ENCODE measurements at places on chromosomes 12 and 14.

GRCh38 chr12:84313323-84313675 is 599.3 kb downstream of the SLC6A15 start:
- DNase-seq: no peak
- H3K36me3 ChIP-seq: no peaks in the 10 kb centered on the region
- H3K4me3 ChIP-seq: no peak overlapping the region
- H3K27ac ChIP-seq: no peak overlapping the region

- H3K4me1 ChIP-seq: no peaks in the 10 kb centered on the region
- no peak overlapping the region for H3K4me3 ChIP-seq
- no peaks in the 10 kb centered on the region for H3K27me3 ChIP-seq
- peaks cover 14% of the 10 kb centered on the region for H3K36me3 ChIP-seq
These were observed 28.3 kb downstream of the NRDE2 start for GRCh38 chr14:90303473-90303872.

DNA sequence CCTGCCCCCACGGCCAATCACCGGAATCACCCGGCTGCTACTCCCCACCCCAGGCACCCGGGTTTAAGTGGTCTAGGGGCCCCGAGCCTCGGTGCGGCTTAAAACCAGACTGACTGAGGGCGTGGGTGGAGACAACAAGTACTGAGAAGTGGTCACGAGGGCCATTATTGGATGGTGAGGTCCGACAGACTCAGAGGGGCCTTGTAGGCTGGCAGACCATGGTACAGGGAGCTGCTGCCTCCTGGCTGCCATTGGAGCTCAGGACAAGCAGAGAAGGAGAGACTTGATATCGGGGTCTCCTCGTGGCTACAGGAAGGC is 54.1 kb downstream of the FBRSL1 start:
- no peak overlapping the region for H3K27ac ChIP-seq
- H3K4me1 ChIP-seq: peaks cover 53% of the 10 kb centered on the region
- H3K36me3 ChIP-seq: peaks cover 62% of the 10 kb centered on the region
- no peak overlapping the region for H3K4me3 ChIP-seq
- H3K27me3 ChIP-seq: no peaks in the 10 kb centered on the region
- DNase-seq: no peak

DNA sequence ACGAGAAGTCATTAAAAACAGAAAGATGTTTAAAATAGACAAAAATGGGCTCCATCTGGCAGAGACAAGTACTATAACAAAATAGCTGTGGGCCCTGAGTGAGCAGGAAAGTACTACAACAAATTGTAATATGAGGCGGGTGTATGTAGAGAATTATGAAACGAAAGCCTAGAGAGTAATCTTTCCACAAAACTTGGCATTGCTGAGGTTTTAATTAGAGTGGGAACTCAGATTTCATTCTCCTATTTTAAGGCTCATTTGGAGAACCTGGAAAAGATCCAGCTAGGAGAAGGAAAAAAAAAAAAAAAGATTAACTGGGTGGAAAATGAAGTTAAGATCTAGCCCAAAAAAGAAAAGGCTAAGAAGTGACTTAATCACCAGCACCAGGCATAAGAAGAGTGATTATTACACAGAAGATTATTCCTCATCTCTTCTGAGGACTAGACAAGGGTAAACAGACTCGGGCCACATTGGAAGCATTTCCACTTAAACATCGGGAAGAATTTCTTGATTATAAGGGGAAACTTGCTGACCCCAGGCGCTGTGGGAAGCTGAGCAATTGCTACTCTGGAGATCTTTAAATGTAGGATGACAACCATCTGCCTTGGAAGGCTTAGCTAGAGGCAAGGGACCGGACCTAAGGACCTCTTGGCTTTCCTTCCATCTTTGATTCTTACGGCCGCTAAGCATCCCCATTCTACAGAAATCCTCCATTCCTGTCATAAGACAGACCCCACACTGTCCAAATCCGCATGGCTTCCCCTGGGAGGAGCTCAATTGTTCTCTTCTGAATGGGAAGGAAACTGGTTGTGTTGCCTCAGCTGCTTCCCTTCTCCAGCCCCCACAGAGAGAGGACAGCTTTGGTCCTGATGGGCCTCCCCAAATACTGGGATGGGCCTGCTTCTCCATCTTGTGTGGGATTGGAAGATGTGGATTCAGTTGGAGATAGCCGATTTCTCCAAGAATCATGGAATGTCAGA is 40.6 kb downstream of the IGF1 start:
- H3K27me3 ChIP-seq: no peaks in the 10 kb centered on the region
- H3K4me3 ChIP-seq: no peak overlapping the region
- H3K27ac ChIP-seq: no peak overlapping the region
- no peaks in the 10 kb centered on the region for H3K36me3 ChIP-seq
- H3K4me1 ChIP-seq: no peaks in the 10 kb centered on the region
- peak; percentile 90 for DNase-seq

DNA sequence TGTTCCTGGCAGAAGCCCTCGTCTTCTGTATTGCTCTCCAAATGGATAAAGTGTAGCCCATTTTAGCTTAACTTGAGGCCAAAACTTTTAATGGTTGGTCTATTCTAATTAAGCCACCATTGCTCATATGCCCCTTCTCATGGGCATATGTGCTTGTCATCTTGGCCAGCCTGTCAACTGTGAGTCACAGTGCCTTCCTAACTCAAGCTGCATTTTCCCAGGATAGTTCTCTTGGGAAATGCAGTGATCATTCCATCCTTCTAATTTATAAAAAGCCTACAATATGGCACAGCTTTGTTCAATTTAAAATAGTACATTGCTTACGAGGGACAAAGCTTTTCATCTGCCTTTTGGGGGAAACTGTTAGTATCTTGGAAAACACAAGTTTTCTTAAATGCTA is 6.6 kb downstream of the PTHLH start:
- no peaks in the 10 kb centered on the region for H3K36me3 ChIP-seq
- peaks cover 61% of the 10 kb centered on the region for H3K27me3 ChIP-seq
- H3K4me1 ChIP-seq: peaks cover 17% of the 10 kb centered on the region
- H3K4me3 ChIP-seq: no peak overlapping the region
- DNase-seq: no peak

DNA sequence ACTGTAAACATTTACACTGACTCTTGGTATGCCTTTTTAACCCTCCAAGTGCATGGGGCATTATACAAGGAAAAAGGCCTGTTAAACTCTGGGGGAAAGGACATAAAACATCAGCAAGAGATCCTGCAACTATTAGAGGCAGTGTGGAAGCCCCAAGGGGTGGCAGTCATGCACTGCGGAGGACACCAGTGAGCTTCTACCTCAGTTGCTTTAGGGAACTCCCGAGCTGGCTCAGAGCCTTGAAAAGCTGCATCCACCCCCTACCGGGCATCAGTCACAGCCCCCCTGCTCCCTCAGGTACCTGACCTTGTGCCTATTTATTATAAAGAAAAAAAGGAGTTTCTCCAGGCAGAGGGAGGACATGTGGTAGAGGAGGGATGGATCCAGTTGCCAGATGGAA is 695.6 kb upstream of the LMO3 start:
- no peaks in the 10 kb centered on the region for H3K36me3 ChIP-seq
- H3K27me3 ChIP-seq: no peaks in the 10 kb centered on the region
- no peak for DNase-seq
- H3K27ac ChIP-seq: no peak overlapping the region

DNA sequence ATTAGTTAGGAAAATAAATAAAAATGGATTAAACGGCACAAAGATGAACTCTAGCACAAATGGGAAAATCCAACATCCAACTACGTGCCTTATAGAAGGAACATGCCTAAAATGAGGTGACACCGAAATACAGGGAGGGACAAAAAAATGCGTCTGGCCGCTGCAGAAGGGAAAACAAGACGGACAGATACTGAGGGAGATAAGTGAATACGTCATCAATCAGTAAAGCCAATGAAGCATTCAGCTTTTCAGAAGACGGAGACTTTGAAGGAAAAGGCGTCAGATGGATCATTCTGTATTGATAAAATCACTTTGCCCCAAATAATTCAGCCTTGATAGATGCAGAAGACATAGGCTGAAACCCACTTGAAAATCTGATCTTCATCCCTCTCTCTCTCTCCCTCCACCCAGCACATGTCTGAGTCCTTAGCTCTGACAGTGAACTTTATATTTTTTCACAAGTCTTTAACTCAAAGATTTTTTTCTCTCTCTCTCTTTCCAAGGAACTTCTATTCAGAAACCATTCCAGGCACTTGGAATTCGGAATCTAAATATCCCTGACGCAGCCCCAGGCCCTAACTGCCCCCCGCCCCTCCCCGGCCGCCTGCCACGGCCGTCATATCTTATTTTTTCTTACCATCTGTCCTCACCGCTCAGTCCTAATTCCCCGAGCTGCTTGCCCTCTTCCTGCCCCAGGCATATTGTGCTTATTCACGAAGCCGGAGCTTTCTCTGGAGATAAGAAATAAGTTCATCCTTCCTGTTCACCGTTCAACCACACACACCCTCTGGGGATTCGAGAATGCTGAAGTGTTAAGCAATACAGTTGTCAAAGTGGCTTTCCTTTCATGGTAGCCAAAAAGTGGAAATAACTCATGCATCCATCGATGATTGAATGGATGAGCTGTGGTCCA is 35.5 kb upstream of the RFLNA start:
- no peaks in the 10 kb centered on the region for H3K36me3 ChIP-seq
- H3K4me1 ChIP-seq: peaks cover 5% of the 10 kb centered on the region
- H3K27me3 ChIP-seq: no peaks in the 10 kb centered on the region
- H3K4me3 ChIP-seq: no peak overlapping the region
- DNase-seq: no peak
- no peak overlapping the region for H3K27ac ChIP-seq

GRCh38 chr14:24323341-24323740 is 11.5 kb downstream of the ADCY4 start:
- no peak for DNase-seq
- no peaks in the 10 kb centered on the region for H3K36me3 ChIP-seq
- no peaks in the 10 kb centered on the region for H3K4me1 ChIP-seq
- no peak overlapping the region for H3K27ac ChIP-seq
- H3K4me3 ChIP-seq: no peak overlapping the region

DNA sequence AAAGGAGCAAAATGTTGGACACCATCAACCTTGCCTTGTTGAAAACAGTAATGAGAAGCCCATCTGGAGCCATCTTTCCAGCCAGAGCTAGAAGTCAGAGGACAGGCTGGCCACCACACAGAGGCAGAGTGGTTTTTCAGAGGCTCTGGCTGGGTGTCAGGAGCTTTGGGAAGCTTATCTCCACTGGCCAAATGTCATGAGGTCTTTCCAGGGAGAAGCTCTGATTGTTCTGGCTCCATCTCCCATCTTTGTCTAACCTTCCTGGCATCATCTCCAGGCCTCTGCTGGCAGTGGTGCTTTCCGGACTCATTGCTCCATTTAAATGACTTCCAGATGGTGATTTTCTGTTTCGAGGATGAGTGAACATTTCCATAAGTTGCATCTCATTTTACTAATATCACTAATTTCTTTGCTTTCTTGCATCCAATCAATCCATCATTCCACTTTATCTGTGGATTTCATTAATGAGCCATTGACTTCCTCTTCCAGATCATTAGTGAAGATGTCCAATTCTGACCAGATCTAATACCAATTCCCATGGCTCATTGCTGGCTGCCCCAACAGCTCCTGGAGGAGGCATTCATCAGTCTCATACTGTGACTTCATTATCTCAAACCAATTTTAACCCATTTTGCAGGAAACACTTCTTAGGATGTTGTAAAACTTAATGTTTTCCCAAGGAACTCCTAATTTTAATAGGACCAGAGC is 35.3 kb upstream of the TMTC1 start:
- no peaks in the 10 kb centered on the region for H3K27me3 ChIP-seq
- H3K4me3 ChIP-seq: no peak overlapping the region
- H3K27ac ChIP-seq: no peak overlapping the region
- no peaks in the 10 kb centered on the region for H3K4me1 ChIP-seq
- H3K36me3 ChIP-seq: no peaks in the 10 kb centered on the region

DNA sequence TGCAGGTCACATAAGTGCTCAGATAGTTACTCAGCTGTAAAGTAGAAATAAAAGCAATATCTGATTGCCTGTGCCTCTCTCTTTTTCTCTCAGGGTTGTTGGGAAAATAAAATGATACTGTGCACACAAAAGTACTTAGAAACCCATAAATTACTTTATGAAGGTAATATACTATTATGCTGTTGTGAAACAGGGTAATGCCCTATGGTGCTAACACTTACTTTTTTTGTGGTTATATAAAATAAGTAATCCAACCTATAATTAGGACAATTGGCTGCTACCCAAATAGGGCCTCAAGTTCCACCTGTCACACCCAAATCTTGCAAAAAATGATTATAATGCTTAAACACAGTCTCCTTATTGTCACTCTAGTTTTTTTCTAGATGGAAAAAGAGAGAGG is 50.6 kb downstream of the DAAM1 start:
- no peak for DNase-seq
- H3K27me3 ChIP-seq: no peaks in the 10 kb centered on the region
- no peak overlapping the region for H3K4me3 ChIP-seq
- no peak overlapping the region for H3K27ac ChIP-seq
- no peaks in the 10 kb centered on the region for H3K36me3 ChIP-seq

DNA sequence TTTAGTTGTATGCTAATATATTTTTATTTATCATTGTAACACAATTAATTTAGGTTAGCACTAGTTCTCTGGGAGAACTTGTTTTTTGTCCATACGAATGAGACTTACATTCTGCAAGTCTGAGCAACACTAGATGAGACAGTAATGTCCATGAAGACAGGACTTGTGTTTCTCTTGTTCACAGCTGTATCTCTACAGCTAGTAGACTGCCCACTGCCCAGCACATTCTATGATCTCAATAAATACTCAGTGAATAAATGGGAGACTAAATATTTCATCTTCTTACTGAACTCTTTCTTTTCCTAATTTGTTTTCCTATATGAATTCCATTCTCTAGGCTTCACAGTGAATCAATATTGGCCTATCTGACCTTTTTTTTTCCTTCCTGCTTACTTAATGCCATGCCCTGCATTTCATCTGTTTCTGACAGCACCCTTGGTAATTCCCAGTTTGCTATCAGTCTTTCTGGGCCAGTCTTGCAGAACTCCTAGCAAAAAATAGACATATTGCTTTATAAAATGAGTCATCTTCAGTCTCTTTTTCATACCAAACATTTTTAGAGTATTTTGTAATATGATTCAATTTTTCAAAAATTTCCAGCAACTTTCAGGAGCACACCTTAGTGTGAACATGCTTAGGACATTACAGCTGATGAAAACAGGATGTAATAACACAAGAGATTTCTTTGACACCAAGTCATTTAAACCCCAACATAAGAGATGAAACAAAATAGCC is 185.5 kb upstream of the ATP2B1 start:
- no peak for DNase-seq
- no peaks in the 10 kb centered on the region for H3K36me3 ChIP-seq
- H3K27ac ChIP-seq: no peak overlapping the region
- H3K4me3 ChIP-seq: no peak overlapping the region
- H3K4me1 ChIP-seq: no peaks in the 10 kb centered on the region

Measured in spinal cord (tissue), 10 donors.